ENCODE measurements at places on chromosomes 12 and 14. TPM values are rescaled to one million over a fixed set of nuclear protein-coding genes. Genes with fewer than 3 reads are reported as not detected.

Gene CYP27B1
- polyA plus RNA-seq = 1.5 TPM

Gene SERPINA3
- polyA plus RNA-seq = 0.45 TPM

Gene MYF6
- polyA plus RNA-seq = 0.20 TPM

Gene TC2N
- 7.9 TPM for polyA plus RNA-seq

Gene ALDH2
- polyA plus RNA-seq = 119 TPM

DNA sequence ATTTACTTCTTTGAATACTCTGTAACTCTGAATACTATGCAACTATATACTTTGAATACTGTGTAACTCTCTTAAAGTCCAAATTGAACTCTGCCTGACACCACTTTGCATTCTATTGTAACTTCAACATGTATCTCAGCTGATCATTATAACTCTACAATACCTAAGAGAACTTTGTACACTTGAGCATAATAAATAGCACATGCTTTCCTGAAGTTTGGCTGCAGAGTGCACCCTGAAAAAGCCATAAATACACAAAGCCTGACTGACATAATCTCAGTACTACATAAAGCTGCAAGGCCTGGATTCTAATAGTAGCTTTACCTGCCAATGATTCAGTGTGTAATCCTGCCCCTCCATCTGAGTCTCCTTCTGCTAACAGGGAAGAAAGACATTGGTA is 21.3 kb upstream of the COX16 start:
- DNase-seq = no peak

GRCh38 chr12:56122637-56123036 is 4.6 kb downstream of the ZC3H10 start:
- no peak for DNase-seq

DNA sequence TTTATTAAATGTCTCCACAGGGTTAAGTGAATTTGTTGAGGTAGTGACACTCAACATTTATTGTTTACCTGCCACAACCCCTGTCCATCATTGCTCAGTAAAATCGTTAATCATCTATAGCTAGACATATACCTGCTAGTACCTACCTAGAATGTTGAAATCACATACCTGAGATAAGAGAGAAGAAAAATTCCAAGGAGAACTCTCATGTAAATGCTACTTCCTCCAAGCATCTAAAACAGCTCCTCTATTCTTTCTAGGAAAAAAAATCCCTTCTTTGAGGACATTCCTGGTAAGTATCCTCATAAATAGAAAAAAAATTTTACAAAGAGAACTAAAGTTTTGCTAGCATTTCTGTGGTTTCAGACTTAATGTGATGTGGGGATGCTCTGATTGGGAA is 325.1 kb downstream of the DAD1 start:
- DNase-seq = no peak

- DNase-seq = no peak
Observed at GRCh38 chr12:111447571-111448265, 42.0 kb downstream of the SH2B3 start.

GRCh38 chr12:131511803-131512561 is 198.9 kb upstream of the SFSWAP start:
- no peak for DNase-seq

GRCh38 chr12:92272061-92272964 is 126.7 kb upstream of the BTG1 start:
- DNase-seq = no peak

Measured in renal cortex interstitium (tissue), 15 donors.